ENCODE measurements at places on chromosomes 6 and 20. TPM values are rescaled to one million over a fixed set of nuclear protein-coding genes. Genes with fewer than 3 reads are reported as not detected.

DNA sequence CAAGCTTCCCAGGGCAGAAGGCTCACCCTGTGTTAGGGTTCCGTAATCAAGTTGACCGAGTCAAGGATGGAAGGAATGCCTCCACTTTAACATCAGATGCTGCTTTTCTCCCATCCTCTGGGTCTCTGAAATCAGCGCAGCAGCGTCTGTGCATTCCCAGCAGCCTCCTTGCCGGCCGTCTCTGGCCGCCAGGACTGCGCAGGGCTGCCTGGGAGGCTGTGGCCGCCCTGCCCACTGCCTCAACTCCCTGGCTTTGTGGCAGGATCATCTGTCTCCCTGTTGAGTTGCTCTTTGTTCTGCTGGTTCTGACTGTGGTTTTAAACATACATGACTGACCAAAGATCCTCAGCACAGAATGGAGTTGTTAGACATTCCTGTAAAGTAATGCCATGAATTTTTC, 56.5 kb downstream of the DLL1 start:
- DNase-seq, result no peak

DNA sequence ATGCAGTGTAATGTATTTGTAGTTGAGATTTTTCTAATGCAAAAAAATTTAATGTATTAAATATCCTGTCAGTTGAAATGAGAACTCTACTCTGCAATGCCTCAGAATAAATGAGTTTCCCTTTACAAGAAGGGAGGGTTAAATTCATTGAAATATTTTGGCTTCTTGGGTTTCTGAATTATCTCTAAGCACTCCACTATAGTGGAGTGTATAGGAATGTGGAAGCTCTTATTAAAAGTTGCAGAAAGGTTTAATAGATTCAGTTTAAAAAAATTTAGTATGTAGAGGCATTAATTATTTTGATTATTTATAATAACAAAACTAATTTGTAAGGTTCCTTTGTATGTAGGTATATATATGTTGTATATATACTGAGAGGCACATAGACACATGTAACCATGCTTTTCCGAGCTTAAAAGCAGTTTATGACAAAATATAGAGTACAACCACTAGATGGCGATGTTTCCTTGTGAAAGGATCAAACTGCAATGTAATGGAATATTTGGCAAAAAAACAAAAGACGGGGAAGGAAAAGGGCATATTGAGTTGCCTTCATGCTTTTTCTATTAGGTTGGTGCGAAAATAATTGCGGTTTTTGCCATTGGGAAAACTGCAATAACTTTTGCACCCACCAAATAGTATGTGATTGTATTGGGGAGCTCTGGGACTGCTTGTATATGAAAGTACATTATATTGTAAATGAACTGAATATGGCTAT, 144.2 kb downstream of the MYO6 start:
- DNase-seq, result no peak

Gene C6orf118
- total RNA-seq, result not detected

DNA sequence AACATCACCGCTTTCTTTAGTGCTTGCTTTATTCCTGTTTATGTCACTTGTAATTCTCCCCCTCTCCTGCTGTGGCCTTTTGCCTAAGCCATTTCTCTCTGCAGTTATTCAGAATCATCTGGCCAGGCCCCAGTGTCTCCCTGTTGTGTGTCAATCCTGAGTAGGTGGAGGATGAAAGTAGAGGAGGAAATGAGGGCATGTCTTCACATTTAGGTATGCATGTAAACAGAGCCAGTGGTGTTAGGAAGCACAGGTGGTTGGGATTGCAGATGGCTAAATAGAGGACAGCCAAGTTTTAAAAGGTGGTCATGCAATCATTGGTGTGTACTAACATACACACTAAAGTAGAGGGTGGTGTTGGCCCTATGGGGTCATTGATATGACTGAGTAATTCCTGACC, 5.2 kb downstream of the PRSS35 start:
- DNase-seq, result no peak

DNA sequence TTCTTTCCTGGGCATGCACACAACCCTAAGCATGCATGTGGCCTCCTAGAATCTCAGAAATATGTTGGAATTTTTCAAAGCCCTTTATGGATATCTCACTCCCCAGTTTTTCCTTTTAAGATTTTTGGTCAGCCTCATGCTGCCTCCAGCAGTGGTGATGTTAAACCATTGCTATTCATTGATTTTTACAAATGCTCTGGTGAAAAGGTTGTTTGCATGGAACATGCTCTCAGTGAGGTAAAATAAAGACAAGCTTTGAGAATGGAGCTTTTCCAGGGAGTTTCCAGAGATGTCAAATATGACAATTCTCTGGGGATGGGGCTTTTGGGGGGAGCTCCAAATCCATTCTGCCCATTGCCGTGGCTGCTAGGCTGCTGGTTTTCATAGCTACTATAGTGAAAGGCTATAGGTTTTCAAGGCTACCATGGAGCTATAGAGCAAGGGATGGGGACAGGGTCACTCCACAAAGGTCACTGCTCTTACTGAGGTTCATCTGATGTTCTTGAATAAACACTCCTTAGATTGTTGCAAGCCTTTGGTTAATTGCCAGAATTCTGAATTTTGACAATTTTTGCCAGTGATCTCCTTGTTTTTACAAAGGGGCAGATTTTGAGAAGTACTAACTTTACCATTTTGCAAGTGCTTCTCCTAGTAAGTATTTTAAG, 178.1 kb upstream of the ARG1 start:
- no peak for DNase-seq

Gene CITED2
- total RNA-seq, result 121 TPM

Gene TSBP1
- total RNA-seq, result not detected

DNA sequence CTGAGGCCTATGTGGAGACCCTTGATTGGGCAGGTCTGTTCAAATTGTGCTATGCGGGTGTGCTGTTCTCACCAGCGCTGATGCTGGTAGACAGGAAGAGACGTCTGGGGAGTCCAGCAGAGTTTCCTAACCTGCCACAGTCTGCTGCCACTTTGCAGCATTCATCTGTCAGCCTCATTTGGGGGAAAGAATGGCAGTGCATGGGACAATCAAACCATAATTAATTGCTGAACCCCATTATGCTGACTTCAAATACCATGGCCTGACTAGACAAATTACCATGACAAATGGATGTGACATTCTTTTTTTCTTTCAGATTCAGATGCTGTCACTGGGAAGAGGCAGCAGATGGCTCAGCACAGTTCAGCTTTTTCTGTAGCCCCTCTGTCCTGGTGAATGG, 171.4 kb upstream of the SYNDIG1 start:
- no peak for DNase-seq

Gene BPIFA1
- total RNA-seq, result not detected

GRCh38 chr20:44186201-44186600, 787 bp downstream of the JPH2 start:
- DNase-seq, result no peak

- no peak for DNase-seq
These were observed 610.7 kb downstream of the CBLN4 start for GRCh38 chr20:55394592-55394991.

GRCh38 chr6:156685823-156686222, 91.4 kb upstream of the ARID1B start:
- no peak for DNase-seq

Gene DEFB129
- total RNA-seq, result not detected

- no peak for DNase-seq
These were observed 21.2 kb downstream of the C6orf132 start for GRCh38 chr6:42120895-42121865.

DNA sequence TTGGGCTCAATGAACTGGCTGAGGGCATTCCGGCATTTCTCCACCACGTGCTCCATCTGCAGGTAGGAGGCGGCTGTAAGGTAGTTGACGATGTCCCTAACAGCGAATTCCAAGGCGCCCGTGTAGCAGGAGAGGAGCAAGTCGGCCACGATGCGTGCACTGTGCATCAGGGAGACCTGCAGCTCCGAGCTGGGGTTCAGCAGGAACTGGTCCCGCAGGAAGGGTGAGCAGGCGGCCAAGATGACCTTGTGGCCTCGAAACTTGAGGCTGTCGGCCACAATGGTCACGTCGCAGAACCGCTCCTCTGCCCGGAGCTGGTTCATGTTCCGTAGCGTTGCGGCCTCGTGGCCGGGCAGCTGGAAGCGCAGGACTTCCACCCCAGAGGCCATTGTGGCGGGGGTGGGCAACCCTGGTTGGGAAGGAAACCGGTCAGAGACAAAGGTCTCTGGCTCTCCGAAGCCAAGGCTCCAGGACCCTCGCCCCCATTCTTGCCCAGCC, 920 bp downstream of the ZBTB12 start:
- no peak for DNase-seq

Gene CST2
- total RNA-seq, result not detected

Gene FNDC1
- total RNA-seq, result 0.63 TPM

DNA sequence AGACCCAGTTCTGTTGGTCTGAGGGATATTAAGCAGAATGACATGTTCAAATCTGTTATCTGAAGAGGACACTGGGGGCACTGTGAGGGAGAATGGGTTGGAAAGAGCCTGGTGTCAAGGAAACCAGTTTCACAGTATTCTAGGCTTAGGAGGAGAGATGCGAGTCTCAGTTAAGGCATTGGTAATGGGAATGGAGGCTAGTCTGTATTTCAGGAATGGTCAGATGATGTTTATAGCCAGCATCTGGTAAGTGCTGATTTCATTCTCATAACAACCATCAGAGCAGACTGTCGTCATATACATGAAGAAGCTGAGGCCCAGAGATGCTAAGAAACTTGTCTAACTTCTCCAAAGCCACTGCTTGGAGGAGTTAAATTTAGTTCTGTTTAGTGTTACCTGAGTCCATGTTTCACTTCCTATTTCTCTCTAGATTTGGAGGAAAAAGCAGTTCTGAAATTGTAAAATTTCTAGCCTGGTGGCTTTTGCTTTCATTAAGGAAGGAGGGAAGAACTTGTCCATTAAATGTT, 242.0 kb downstream of the ARID1B start:
- no peak for DNase-seq
